ENCODE measurements at places on chromosomes 7 and 10. TPM values are rescaled to one million over a fixed set of nuclear protein-coding genes. Genes with fewer than 3 reads are reported as not detected.

Gene TASOR2
- total RNA-seq, result 54.5 TPM

Gene NEURL1
- total RNA-seq, result 1.2 TPM

Gene SLC35G1
- 5.3 TPM for total RNA-seq

- DNase-seq, result no peak
These were observed 854 bp downstream of the CTBP2 start for GRCh38 chr10:125159486-125159931.

GRCh38 chr10:13939391-13939790 is 352.6 kb downstream of the PRPF18 start:
- DNase-seq, result no peak

Gene GPR15LG
- total RNA-seq, result not detected

Gene MALRD1
- 0.50 TPM for total RNA-seq

GRCh38 chr10:24027107-24027506 is 181.8 kb upstream of the KIAA1217 start:
- DNase-seq, result no peak

- no peak for DNase-seq
These were observed 61.6 kb downstream of the GRK5 start for GRCh38 chr10:119268871-119269506.

- DNase-seq, result no peak
These were observed 14.3 kb downstream of the CPED1 start for GRCh38 chr7:121002757-121003200.

Gene CXCL12
- total RNA-seq, result 64.3 TPM

- DNase-seq, result no peak
These were observed 4.4 kb upstream of the MAD1L1 start for GRCh38 chr7:2237109-2237602.

DNA sequence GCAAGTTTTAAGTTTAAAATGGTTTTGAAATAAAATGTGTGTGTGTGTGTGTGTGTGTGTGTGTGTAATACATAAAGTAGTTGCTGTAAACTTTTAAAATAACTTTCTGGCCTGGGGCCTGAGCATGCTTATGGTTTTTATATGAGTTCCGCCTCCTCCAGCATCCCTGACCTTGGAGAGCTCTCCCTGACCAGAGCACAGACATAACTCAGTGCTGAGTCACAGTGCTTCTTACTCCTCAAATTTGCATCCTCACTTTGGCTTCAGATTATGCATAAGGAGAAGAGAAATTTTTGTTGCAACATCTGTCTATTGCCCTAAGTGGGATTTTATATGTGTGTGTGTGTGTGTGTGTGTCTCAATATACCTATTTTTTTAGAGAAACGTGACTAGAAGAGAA is 200.8 kb downstream of the ELMO1 start:
- DNase-seq, result peak; percentile 26

GRCh38 chr7:76016191-76016947 is 22.0 kb upstream of the TMEM120A start:
- no peak for DNase-seq

DNA sequence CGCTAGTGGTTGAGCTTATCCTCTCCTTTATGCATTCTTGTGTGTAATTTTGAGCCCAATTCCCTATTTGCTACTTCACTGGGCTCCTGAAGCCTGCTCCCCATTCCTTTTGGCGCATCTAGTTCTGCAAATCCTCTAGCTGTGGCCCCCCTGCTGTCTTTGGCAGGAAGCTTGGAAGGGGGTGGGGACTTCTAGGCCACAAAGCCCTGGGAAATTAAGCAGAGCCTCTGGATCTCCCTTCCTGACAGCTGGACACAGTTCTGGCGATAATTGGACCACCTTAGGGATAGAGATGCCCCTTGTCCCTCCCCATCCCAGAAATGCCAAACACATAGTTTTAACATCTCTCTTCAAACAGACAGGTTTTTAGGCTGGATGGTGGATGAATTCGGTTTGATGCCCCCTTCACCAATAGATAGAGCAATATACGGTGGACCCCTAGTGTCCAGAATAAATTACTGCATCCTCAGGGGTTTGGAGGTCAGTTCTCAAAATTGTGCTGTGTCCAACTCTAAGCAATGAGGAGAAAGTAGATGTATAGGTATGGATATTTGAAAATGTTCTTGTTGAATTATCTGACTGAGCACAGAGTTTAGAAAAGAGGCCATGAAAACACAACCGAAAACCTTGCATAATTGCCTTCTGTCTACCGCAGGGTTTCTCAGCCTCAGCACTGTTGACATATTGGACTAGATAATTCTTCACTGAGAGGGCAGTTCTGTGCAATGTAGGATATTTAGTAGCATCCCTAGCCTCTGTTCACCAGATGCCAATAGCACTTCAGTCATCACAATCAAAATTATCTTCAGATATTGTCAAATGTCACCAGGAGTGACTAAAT is 75.5 kb downstream of the PAPSS2 start:
- DNase-seq, result peak; percentile 77

GRCh38 chr10:133012573-133013359 is 70.4 kb upstream of the CFAP46 start:
- DNase-seq, result no peak

GRCh38 chr7:159025161-159025779 is 119.4 kb downstream of the VIPR2 start:
- no peak for DNase-seq

DNA sequence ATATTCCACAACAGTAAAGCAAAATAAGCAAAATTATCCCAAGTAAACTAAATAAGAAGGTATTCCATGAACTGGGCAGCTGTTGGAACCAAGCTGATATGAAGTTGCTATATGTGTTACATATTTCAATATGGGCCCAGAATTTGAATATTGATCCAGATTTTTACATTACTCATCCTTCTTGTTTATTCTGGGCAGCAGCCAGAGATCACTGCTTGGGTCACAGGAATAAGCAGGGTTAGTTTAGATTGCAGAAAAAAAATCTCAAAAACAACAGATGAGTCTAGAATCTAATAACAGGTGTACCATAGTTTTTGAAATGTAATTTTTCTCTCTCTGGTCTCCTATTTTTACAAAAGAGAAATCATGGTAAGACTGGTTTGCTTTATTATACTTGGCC is 171.5 kb upstream of the NAMPT start:
- DNase-seq, result no peak

Gene ADARB2
- 3.7 TPM for total RNA-seq

DNA sequence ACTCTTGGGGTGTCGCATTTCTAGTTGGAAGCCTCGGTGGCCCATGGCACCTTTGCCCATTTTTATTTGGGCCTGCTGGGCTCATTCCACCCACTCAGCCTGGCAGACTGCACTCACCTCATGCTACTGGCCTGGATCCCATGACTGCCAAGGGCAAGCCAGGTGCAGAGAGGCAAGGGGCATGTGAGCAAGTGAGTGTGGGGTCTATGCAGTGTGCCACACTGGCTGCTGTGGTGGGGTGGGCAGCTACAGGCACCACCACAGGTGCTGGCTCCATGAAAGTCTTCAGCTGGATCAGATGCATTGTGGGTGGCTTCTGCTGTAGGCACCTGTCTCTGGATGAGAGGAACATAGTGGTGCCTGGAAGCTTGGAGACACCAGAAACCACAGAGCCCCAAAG is 220.8 kb downstream of the POLR1F start:
- no peak for DNase-seq

Gene SAP25
- 9.7 TPM for total RNA-seq

GRCh38 chr7:140607441-140607989 is 33.1 kb downstream of the DENND2A start:
- DNase-seq, result no peak

DNA sequence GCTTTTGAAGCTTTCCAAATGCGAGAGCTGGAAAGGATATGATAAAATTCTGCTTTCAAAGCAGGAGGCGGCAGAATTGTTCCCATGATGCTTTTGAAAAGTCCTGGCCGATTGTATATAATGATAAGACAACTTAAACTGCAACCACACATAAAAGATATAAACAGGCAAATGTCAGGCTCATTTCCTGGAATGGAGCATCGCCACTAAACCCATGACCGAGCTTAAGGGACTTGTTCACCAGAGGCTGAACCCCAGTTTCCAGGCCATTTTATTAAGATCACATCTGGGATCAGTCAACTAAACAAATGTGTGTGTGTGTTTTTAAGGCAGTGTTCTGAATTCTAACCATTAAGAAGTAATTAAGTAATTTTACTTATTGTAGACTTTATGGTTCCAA is 131.6 kb downstream of the ITGA8 start:
- no peak for DNase-seq

DNA sequence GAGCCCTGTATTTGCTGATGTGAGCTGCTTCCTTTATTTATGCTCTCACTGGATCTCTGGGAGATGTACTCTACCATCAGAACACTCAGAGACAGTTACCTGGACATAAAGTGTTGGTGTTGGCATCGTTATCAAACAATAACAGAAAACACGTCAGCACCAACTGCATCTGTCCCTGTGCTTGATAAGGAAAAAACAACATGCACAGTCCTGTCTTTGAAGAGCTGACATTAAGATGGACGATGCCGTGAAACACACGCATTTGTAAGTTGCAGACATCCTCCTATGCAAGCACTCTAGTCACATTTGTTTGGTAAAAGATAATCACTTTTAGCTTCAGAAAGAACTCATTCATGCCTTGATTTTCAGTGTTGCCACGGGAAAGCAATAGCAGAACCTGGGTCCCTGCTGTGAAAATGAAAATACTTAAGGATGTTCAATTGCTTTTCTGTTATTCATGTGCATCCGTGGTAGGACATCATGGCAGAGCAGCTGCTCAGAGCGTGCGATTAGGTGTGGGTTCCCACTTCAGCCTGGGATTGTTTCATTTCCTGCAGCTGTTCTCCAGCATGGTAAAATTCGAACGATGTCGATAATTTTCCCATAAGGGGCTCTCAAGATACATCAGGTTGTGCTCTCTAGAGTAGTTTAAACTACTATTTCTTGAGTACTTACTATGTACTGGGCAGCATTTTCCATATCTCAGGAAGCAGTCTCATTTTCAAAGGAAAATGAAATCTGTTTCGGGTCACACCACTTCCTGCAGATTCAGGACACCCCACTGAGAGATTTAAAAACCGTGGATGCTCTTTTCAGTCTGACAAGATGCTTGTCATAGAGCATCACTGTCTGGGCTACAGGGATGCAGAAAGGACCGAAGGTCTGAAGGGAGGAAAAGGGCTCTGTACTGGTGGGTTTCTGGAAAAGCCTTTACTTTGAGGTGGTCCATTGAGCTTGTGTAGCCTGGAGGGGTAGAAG is 248.7 kb downstream of the CAMK1D start:
- DNase-seq, result no peak

Gene GNG11
- total RNA-seq, result 1.3 TPM

- peak; percentile 13 for DNase-seq
These were observed 203.0 kb upstream of the MEOX2 start for GRCh38 chr7:15889507-15889906.
